ENCODE measurements at places on chromosomes 16 and 17.

DNA sequence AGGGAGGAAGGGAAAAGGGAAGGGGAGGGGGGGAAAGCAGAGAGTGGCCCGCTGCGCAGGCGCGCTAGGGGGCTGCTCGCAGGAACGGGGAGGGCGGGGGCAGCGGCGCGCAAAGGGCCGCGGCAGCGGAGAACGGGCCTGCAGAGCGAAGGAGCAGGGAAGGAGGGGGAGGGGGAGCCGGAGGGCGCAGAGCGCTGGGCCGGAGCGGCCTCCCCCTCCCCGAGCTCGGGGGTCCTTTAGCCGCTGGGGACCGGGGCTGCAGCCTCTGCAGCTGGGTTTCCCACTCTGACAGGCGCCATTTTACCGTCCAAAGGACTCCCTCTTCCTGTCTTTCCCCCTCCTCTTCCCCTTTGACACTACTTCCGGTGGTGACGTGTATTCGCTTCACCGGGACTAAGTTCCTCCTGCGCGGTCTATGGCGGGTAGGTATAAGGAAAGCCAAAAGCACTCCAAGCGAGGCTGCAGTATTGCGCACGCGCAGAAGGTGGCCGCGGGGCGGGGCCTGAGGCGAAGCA lies at the start of gene CTDNEP1:
CTDNEP1 (minus strand) TSS at position 74 of the 515 bp plus-strand sequence. CDS start 438 bp downstream, outside the sequence.
- DNase-seq, result peak; percentile 83

- DNase-seq, result no peak
Measured at GRCh38 chr17:46977750-46978488, 1.1 kb downstream of the RPRML start.

DNA sequence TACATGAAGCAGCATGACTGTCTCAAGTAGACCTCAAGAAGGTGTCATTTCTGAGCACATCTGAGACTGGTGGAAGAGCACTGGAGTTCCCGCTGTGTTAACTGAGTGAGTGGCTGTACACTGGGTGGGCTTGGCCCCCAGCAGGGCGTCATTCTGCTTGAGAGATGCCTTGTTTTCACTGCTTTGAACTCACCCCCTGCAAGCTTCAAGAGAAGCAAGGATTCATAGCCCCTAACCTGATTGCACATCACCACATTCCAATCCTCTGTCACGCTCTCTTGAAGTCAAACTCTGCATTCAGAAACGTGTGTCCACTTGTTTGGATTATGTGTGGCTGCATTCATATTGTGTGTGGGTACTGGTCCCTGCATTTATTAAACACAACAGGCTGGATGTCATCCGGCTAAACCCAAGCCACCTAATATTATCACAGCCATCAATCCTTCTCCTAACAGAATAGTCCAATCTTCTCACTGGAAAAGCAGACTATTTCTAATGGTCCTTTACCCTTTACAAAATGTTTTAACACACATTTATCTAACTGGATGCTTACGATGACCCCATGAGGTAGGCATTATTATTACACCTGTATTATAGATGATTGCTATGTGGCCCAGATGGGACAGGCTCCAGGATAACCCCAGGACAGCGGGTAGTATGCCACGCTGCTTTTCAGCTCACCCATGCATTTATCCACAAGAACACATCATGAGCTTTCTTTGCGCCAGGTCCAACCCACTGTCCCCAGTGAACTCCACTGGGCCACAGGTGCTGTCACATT lies 76.3 kb downstream of the USP31 start:
- no peak for DNase-seq

DNA sequence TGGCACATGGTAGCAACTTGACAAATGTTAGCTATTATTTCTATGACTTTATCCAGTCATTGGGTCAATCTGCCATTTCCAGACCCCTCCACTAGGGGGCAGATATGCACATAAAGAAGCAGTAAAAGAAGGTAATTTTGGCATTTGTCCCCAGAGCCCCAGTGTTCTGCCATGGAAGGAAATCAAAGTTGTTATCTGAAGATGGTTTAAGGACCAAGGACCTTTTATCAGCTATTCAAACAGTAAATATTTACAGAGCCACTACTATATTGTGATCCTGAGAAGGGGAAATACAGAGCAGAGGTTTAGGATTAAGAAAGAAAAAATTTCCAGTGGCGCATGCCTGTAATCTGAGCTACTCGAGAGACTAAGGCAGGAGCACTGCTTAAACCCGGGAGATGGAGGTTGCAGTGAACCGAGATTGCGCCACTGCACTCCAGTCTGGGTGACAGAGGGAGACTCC lies 20.0 kb downstream of the TRAF4 start:
- DNase-seq, result no peak

GRCh38 chr17:68600067-68600930 lies 868 bp downstream of the FAM20A start:
- DNase-seq, result no peak

- DNase-seq, result no peak
Measured at GRCh38 chr16:15434079-15434424, 336 bp upstream of the BMERB1 start.

DNA sequence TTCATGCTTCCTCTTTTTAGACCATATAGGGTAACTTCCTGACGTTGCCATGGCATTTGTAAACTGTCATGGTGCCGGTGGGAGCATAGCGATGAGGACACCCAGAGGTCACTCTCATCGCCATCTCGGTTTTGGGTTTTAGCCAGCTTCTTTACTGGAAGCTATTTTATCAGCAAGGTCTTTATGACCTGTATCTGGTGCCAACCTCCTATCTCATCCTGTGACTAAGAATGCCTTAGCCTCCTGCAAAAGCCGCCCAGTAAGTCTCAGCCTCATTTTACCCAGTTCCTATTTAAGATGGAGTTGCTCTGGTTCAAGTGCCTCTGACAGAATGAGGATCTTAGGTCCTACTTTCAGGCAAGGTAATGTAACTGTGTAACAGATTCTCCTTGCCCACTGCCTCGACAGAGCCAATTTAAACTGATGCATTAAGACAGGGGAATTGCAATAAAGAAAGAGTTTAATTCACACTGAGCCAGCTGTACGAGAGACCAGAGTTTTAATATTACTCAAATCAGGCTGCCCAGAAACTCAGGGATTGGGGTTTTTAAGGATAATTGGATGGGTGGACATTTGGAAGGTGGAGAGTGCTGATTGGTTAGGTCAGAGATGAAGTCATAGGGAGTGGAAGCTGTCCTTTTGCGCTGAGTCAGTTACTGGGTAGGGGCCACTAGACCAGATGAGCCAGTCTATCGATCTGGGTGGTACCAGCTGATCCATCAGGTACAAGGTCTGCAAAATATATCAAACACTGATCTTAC lies 59.9 kb upstream of the ATF7IP2 start:
- DNase-seq, result no peak

GRCh38 chr16:28027055-28027454 lies 36.5 kb downstream of the GSG1L start:
- no peak for DNase-seq

DNA sequence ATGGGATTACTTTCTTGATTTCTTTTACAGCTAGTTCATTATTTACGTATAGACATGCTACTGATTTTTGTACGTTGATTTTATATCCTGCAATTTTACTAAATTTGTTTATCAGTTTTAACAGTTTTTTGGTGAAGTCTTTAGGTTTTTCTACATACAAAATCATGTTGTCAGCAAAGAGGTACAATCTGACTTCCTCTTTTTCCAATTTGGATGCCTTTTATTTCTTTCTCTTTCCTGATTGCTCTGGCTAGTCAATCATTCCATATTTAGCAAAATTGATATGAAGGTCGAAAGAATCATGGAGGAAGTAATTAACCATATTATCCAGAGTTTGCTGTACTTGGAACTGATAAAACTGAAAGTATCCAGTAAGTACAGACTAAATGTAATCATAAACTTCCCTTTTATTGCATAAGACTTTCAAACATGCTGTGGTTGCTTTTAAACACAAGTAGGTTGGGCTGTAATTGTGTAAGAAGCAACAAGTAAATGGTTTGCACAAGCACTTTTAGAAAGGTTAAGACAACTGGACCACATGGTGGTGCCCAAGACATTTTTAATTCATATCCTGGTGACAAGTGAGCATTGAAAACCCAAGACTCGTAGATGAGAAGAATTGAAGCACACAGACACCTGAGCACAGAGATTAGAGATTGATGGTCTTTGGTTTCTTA lies 8.4 kb downstream of the GDE1 start:
- DNase-seq, result no peak

DNA sequence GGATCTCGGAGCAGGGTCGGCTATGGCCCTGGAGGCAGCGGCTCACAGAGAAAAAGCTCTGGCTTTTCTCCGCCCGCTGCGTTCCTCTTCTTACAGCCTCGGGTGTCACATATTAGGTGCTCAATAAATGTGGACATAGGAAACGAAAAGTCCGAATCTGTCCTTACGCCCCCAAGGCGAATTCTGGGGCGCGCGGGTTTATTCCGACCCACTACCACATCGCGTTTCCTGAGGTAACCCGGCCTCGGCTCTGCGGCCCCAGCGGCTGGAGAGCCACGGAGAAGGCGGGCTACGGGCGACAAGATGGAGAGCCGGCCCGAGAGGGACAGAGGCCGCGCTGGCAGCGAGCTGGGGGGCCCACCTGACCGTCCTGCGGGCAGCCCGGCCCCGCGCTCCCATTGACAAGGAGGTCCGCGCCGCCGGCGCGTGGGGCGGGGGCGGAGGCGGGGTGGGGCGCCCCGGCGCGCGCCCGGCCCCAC lies 573 bp upstream of the GNAO1 start:
- no peak for DNase-seq

GRCh38 chr17:50909765-50910605 lies 43.8 kb upstream of the TOB1 start:
- DNase-seq, result no peak

GRCh38 chr17:327971-328370 lies 24.6 kb downstream of the RPH3AL start:
- DNase-seq, result no peak

- no peak for DNase-seq
Measured at GRCh38 chr17:20244671-20245070, 222.7 kb downstream of the LGALS9B start.

- DNase-seq, result no peak
Measured at GRCh38 chr16:12082226-12082887, 105.8 kb downstream of the SNX29 start.

GRCh38 chr17:72068643-72069042 lies 52.2 kb upstream of the SOX9 start:
- no peak for DNase-seq

- no peak for DNase-seq
Measured at GRCh38 chr16:58481931-58482330, 18.0 kb upstream of the NDRG4 start.

DNA sequence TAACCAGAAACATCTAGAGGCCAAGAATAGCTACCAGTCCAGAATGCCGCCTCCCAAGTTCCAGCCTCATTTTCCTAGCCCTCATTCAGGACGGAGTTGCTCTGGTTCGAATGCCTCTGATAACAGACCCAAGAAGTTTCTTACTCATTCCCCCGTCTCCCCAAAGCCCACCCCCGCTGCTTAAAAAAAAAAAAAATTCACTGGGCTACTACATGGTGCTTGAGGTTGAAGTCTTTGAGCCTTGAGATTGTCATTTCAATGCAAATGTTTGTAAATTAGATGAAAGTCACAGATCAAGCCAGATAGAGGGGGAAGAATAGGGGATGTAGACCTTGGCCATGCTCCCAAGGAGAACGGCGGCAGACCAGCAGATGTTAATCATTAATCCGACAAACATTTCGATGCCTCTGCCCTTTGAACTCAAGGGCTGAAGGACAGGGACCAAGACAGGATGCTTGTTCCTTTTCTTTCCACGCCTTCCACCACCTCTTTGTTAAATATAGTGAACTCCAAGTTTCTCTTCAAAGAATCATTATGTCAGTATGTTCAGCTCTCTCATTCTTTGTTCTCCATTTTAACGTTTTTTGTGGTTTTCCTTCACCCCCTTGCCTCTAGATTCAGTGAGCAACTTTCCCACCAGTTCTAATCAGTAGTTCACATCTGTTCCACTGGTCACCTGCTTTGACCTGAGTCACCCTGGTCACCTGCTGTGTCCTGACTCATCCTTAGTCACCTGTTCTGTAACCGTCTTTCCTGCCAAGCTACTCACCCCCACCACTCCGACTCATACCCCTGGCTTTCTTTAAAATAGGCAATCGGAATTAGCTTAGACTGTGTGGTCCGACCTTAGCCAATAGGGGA lies 190.3 kb downstream of the CPPED1 start:
- no peak for DNase-seq

DNA sequence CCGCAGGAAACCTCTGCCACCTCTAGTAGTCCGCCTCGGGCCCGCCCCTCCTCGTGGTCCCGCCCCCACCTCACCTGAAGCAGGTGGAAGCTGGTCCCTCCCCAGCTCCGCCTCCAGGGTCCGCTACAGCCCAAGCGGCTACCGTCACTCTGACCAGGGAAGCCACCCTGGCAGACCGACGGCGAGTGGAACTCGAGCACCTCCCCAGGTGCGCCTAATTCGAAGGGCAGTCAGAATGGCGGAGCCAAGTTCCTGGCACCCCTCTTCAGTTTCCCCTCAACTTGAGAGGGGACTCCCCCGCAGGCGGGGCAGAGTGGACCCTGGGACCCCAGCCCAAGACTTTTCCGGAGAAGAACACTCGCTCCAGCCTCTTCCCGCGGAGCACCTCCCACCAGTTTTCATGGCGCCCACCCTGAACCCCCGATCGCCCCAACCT lies 507 bp downstream of the FHOD1 start:
- DNase-seq, result no peak

DNA sequence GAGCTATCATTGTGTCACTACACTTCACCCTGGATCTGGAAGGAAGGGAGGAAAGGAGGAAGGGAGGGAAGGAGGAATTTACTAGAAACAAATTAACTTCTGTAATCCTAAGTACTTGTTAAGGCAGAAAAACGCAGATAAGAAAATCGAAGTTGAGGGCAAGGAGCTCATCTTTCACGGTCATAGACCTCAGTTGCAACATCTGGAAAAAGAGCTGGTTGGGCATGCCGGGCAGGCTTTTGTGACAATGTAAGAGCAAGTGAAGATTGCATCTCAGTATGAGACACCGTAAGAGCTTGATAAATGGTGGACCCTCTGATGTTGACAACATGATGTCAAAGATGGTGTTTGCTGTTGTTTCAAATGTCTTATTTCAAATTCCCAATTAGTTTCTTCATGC lies 721.5 kb downstream of the MAF start:
- no peak for DNase-seq

GRCh38 chr16:11196286-11196828 lies 59.6 kb downstream of the SOCS1 start:
- DNase-seq, result no peak
